ENCODE measurements at places on chromosomes 6 and 20.

DNA sequence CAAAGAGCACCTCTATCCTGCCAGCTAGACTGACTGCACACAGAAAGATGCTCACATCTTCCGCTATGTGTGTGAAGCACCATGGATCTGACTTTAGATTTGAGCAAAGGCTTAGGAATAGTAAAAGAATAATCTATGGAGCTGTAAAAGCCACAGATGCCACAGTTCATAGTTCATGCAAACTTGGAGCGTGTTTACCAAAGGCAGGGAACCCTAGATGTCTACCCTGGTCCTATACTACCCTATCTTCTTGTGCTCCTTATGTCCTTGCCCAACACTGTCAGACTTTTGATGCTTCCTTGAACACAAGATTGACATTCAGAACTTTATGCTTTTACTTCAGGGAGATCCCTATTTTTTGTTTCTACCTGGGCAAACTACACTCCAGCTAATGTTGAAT lies 39.2 kb downstream of the SPACA1 start:
- no peak for DNase-seq

GRCh38 chr6:27667016-27667656 lies 194.2 kb upstream of the ZNF184 start:
- no peak for DNase-seq

- DNase-seq = no peak
These were observed 11.8 kb downstream of the NINL start for GRCh38 chr20:25573288-25574251.

DNA sequence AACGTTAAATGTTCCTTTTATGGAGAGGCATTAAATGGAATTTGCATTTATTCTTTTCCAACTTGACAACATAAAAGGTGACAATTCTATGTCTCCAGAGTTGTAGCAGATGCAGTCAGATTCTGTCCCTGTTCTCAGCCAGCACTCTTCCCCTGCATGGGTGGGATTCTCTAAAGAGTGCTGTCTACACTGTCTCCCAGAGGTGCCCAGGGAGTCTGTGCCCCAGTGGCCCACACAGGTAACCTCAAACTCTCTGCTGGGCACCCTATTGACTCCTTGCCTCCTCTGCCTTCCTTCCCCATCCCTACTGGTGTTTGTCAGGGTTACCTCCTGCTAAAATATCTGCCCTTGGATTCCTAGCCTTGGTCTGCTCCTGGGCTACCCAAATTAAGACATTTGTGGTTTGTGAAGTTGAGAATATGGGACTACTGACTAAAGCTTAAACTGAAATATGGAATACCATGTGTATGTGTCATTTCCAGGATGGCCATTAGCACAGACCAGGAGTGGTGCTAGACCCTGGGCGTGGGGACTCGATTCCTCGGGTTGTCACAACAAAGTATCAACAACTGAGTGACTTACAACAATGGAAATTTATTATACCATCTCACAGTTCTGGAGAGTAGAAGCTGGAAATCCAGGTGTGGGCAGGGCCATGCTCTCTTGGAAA lies 284.7 kb downstream of the CDH26 start:
- no peak for DNase-seq

GRCh38 chr20:46849751-46850150 lies 44.9 kb upstream of the EYA2 start:
- DNase-seq = no peak

GRCh38 chr6:12992770-12993169 lies 276.2 kb downstream of the PHACTR1 start:
- DNase-seq = no peak

DNA sequence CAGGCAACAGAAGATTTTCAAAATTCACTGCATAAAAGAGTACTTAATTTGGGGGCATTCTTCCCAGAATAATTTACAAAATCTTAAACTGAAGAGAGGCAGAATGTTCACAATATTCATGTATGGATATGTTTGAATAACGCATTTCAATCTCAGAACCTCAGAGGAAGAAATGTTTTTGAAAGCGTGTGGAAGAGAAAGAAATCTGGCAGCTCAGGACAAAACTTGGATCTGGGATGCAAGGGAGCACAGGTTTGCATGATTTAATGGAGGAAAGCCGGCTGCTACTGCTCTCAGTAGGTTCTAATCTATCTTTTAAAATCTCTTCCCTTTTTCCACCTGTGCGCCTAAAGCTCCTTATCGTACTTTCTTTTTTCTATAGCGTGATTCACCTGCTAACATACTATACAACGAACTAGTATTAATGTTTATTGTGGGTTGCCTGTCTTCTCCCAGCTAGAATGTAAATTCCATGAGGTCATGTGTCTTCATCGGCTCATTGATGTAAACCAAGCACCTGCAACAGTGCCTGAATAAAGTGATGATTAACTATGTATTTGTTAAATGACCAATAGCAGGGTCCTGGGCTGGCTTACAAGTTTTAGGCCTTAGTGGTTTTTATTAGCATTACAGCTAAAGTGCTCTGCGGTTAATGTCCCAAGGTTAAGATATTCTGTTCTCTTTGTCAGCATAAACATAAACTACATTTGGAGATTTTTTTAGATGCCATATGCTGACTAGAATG lies 15.3 kb downstream of the PRL start:
- no peak for DNase-seq
